EL (cell line): ENCODE measurements at places on chromosomes 16 and 17.

- peak; percentile 43 for DNase-seq
These were observed 38.5 kb downstream of the IGF2BP1 start for GRCh38 chr17:49035470-49036269.

- peak; percentile 66 for DNase-seq
These were observed 590.3 kb upstream of the GOT2 start for GRCh38 chr16:59324462-59324861.

GRCh38 chr17:47649972-47650524, 329 bp downstream of the KPNB1 start:
- DNase-seq: no peak

DNA sequence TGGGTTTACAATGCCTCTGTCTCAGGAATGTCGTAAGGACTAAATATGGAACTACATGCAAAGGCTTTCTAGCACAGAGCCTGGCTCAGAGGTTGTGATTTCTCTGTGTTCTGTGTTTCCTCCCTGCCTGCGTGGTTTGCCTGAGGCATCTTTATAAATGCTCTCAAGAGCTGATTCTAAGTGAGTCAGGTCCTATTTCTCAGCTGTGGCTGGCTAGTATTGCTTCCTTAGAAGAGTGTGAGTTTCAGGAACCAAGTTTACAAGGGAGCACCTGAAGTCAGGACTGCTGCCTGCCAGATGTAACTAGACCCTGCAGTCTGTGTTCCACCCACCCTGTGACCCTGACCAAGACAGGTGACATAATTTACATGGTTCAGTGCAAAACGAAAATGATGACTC, 8.0 kb upstream of the CCL1 start:
- peak; percentile 59 for DNase-seq

GRCh38 chr17:45739786-45740185, 44.3 kb upstream of the CRHR1 start:
- no peak for DNase-seq

DNA sequence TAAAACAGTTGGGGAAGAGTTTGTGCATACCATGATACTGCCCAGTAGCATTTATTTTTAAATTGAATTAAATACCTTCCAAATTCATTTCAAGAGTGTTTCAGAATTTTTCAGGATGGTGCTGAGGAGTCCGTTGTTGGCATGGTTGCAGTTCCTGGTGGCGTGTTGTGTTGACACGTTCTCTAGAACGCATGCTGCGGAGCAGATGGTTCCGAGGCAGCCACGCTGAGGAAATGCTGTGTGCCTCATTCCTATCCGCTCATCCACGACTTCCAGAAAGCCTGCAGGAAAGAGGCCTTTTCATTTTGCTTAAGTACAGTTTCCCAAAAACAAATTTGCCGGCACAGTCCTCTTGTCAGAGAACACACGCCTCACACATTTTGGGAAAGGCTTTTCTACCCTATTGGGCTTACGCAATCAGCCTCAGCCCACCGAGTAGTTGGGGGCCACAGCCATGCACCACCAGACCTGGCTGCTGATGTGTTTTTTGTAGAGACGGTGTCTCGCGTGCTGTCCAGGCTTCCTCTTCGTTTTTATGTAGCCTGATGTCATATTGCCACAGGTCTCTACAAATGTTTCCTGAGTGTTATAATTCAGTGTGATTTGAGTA, 32.1 kb upstream of the IL17C start:
- no peak for DNase-seq

DNA sequence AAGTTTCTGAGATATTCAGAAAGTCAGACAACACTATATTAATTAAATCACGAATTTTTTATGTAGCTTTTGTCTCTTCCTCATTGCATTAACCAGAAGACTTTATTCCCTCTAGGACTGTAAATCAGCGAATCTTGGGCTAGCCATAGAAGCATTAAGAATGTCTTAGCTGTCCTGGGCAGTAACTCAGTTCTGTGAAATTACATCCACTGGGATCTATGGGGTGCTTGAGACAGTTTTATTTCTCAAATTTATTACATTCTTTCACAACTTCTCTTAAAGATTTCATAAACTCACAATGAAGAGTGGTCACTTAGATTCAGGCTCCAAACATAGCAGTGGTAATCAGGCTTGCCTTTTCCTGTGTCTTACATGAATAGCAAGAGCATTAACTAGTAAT, 1153.4 kb downstream of the CDH8 start:
- no peak for DNase-seq

GRCh38 chr17:2468270-2468669, 43.4 kb downstream of the METTL16 start:
- DNase-seq: no peak

- DNase-seq: peak; percentile 97
These were observed 1.2 kb downstream of the TRIM47 start for GRCh38 chr17:75876938-75877751.

GRCh38 chr16:88813269-88814143, 1.8 kb upstream of the APRT start:
- no peak for DNase-seq

- peak; percentile 16 for DNase-seq
These were observed 11.0 kb downstream of the BRCA1 start for GRCh38 chr17:43114151-43114552.
